Left lobe of liver (tissue), 2 donors: ENCODE measurements at places on chromosomes 13 and 19. TPM values are rescaled to one million over a fixed set of nuclear protein-coding genes. Genes with fewer than 3 reads are reported as not detected.

GRCh38 chr19:41377977-41378709 lies 1.8 kb downstream of the TMEM91 start:
- no peak for DNase-seq

DNA sequence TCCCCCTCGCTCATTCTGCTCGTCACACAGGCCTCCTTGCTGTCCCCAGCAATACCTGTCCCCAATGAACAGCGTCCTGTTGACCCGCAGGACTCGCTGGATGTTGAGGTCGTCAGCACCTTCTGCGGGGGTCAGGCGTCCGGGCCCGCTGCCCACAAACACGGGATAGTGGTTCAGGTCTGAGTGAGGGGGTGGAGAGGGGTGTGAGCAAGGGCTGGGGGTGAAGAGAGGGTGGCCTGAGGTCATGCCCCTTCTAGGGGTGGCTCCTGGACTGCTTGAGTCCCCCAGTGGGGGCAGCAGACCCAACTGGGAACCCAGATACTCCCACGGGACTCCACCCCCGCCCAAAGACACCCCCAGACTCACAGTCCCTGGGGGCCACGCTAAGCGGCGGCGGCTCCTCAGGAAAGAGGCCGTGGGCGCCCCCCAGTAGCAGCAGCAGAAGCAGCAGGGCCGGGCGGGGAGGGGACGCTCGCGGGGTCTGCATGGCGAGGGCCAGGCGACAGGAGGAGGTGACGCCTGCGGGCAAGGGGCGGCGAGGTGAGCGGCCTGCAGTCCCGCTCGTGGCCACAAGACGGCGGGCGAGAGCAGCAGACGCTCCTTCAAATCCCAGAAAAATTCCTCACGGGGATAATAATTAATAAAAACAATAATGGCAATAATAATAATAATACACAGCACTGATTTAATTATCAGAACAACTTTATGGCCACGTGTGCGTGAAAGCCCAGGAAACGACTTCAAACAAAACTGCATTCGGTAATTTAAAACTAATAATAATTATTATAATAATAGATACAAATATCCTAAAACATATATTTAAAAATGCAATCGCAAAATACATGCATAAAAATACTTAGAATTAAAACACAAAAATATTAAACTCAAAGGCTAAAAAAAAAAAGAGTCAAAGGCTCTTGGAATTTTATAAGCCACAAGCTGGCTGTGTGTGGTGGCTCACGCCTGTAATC lies 1.2 kb downstream of the SEMA6B start:
- no peak for DNase-seq

GRCh38 chr13:110326263-110326904 lies 19.3 kb downstream of the COL4A2 start:
- no peak for DNase-seq

- no peak for DNase-seq
Observed at GRCh38 chr19:16465239-16465638, 6.5 kb downstream of the EPS15L1 start.

GRCh38 chr13:44668688-44669087 lies 92.6 kb upstream of the TSC22D1 start:
- DNase-seq: no peak

DNA sequence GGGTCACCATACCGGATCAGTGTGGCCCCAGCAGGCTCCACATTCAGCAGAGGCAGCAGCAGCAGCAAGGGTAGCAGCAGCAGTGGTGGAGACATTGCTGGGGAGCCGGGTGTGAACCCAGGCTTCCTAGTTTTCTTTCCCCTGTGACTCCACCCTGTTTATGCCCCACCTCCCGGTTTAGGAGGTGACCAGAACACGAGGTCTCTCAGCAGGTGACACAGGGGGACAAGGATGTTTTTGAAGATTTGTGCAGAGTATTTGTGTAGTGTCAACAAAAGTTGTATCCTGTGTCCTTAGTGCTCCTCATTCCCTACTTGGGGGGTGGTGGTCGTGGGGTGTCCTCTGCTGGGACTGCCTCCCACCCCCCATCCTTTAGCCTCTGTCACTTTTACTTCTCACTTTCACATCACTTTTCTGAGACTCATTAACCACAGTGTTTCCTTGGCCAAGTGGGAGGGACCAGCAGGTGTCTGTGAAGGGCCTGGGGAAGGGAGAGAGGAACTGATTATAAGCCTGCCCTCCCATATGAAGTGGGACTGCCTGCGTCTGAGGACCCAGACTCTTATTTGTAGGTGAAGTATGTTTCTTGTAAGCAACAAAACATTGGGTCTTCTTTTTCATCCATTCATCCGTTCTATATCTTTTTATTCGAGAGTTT lies 15.6 kb upstream of the KCNC3 start:
- no peak for DNase-seq

- DNase-seq: no peak
Observed at GRCh38 chr19:5122671-5123409, 153.9 kb downstream of the KDM4B start.

- no peak for DNase-seq
Observed at GRCh38 chr13:34430294-34430693, 511.8 kb upstream of the NBEA start.

GRCh38 chr19:56111601-56112312 lies 9.3 kb downstream of the ZNF787 start:
- no peak for DNase-seq

DNA sequence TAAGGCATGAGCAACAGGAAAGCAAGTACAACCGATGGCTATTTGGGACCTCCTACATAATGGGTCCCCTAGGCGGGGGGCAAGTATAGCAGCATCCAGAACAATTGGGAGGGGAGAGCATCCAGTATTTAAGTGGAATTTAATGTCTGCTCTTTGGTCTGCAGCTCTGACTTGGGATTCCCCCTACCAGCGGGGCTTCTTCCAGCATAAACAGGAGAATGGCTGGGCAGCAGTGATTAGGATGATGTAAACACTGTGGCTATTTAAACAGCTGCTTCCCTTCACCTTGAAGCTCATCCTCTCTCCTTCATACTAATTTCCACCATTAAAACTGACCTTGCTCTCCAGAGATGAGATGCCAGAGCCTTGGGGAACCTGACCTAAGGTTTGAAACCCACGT lies 73.9 kb upstream of the OXGR1 start:
- DNase-seq: no peak

DNA sequence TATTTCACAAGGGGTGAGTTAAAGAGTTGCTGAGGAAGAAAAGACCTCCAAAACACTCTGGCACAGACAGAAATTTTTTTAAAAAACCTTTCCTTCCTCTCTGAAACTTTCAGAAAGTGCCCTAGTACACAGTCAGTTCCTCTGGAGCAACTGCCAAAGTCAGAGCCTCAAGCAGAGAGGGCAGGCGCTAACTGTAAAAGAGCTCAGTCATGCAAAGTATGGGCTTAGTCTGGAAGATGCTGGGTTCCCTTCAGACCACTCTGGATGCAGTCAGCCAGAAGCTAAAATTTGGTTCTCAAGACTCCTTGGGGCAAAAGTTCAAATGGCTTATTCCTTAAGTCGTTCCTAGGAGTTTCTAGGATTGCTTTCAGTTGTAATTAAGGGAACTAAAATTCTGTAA lies 671.6 kb downstream of the PCDH9 start:
- DNase-seq: no peak

DNA sequence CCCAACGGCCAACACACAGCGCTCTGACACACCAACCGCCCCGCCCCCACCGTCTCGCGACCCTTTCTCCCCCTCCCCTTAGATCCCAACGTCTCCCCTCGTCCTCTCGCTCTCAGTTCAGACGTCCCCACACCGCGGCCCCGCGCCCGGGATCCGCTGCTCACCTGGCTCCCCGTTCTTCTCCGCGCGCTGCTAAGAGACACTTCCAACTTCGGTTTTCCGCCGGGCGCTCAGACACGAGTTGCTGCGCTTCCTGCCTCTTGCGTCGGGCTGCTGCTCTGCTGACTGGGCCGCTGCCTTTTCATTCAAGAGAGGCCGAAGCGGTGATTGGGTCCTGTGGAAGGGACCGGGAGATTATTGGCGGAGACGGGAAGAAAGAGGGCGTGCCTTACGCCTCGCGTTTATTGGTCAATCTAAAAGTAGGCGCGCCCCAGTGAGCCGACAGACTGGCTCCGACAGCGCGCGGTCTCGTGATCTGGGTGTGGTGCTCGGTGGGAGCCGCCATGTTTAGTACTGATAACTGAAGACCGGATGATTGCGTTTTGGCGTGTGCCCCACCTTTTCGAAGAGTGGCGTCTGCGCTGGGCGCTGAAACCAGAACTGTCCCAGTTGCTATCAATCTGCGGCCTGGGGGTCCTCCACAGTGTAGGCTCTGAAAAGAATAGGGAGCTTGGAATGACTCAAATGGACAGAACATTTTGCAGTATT lies at the start of gene DDX39A:
Gene DDX39A (minus strand): TSS at position 236 of the 708 bp plus-strand sequence. CDS start 6,121 bp downstream, outside the sequence.
- DNase-seq: peak; percentile 98

GRCh38 chr19:29233591-29233990 lies 20.6 kb upstream of the UQCRFS1 start:
- no peak for DNase-seq

DNA sequence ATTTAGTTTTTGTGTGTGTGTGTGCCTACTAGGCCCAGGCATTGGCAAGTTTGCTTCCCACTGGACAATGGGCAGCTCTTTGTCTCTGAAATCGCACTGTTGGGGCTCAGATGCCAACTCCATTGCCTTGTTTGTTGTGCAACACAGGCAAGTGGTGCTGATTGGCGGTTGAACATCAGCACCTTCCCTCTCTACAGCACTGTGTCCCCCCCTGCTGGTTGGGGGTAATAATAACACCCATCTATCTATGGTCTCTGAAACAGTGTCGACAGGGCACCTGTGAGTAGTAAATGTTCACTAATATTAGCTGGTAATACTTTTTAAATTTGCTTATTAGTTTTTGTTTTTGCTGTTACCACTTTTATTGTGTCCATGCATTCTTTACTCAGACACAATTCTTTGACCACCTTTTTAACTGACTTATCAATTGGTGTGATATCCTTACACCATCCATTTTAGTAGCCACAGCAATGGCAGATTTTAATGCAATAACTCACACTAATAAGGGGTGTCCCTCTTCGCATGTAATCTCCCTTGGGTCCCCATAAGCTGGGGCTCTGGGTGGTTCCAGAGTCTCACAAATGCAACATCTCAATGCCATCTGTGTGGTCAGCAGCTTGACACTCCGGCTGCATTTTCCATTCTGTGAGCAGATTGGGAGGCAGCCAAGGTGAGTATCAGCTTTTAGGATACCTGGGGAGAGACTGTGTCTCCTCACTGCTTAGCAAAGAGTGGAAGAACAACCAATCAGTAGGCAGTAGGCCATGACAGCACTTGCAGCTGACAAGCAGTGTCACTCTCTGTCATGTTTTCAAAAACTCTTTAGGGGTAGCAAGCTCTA lies 47.7 kb upstream of the UQCRFS1 start:
- DNase-seq: no peak

GRCh38 chr19:19110410-19111135 lies 27.7 kb downstream of the TMEM161A start:
- no peak for DNase-seq

GRCh38 chr19:6837525-6837924 lies 49.9 kb upstream of the ADGRE1 start:
- no peak for DNase-seq

DNA sequence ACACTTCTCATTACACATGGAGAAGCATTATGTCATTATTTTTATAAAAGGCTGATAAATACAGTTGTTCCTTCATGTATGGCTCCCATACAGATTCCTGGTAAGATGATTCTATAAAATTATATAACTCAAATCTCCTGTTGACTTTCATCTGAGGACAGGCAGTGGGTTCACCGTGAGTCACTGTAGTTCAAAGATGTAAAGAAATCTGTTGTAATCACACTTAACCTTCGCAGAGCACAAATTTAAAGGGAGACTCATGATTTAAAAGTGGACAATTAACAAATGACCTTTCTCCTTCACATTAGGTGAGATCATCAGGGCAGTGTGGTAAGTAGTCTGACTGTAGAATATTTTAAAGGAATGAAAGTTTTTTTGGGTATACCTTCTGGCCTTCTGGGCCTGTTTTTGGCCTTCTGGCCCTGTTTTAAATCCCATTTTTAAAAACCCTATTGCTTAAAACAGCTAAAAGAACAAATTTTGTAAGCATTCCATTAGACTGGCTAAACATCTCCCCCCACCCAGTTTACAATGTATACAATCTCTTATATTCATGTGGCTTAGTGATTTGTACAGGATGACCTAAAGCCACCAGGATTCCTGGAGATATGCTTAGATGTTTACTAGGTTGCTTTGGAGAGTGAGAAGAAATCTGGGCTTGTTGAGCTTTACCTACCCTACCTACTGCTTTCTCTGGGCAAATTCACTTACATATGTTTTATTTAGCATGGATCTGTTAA lies 171.2 kb downstream of the ITGBL1 start:
- DNase-seq: no peak

- DNase-seq: no peak
Observed at GRCh38 chr19:2327773-2328400, 499 bp downstream of the LSM7 start.

DNA sequence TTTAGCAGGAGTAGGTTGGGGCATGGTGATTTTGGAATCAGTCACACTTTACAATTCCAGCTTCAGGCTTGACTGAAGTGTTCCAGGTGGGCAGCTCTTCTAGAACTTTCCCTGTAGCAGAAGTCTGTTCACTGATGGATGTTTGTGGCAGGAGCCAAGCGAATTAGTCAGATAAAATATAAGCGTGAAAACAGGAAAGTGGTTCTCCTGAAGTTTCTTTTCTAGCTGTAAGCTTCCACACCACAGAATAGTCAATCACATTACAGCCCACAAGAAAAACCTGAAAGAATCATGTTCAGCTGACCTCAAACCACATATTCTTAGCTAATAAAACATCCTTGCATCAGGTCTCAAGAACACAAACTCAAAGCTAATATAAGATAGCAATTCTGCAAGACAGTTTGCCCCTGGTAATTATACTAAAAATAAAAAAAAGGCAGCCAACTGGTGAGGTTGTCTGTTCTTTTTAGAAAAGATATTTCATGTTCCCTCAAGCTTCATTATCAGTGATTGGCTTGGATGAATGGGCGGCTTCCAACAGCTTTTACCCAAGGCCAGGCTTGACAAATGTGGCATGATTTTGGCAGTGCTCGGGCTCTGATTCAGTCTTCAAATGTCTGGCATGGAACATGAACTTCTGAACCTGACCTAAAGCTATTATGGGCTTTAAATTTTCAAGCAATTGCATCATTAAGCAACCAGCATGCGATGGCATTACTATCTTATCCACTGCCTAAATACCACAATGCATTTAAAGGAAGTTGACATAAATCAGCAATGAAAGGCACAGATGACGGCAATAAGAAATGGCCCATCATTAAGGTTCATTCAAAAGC lies 136.8 kb downstream of the DCLK1 start:
- no peak for DNase-seq

The PTPRH gene
- 6.3 TPM for total RNA-seq

The ZNF253 gene
- total RNA-seq: 4.7 TPM

The ZSCAN22 gene
- total RNA-seq: 2.4 TPM

The HSPBP1 gene
- 15.7 TPM for total RNA-seq

The VRK3 gene
- 38.0 TPM for total RNA-seq

The IL17D gene
- 0.45 TPM for total RNA-seq
